Muscle of arm (tissue), 14 donors: ENCODE measurements at places on chromosomes 4 and X. TPM values are rescaled to one million over a fixed set of nuclear protein-coding genes. Genes with fewer than 3 reads are reported as not detected.

DNA sequence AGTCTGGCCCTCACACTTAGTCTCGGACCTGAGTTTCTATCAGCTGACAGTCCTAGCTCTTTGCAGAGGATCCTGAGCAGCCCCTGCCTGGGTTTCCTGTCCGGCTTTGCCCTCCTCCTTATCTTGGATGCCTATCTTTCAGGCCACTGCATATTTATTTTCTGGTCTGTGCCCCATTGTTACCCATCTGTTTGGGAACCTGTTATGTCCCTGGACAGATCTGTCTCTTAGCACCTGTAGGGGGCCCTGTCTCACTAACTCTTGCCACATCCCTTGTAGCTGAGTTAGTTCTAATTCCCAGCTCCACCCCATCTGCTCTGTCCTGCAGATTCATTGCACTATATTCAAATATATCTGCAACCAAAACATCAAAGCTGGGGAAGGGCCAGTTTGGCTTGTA, 514.9 kb upstream of the LCORL start:
- no peak for DNase-seq

DNA sequence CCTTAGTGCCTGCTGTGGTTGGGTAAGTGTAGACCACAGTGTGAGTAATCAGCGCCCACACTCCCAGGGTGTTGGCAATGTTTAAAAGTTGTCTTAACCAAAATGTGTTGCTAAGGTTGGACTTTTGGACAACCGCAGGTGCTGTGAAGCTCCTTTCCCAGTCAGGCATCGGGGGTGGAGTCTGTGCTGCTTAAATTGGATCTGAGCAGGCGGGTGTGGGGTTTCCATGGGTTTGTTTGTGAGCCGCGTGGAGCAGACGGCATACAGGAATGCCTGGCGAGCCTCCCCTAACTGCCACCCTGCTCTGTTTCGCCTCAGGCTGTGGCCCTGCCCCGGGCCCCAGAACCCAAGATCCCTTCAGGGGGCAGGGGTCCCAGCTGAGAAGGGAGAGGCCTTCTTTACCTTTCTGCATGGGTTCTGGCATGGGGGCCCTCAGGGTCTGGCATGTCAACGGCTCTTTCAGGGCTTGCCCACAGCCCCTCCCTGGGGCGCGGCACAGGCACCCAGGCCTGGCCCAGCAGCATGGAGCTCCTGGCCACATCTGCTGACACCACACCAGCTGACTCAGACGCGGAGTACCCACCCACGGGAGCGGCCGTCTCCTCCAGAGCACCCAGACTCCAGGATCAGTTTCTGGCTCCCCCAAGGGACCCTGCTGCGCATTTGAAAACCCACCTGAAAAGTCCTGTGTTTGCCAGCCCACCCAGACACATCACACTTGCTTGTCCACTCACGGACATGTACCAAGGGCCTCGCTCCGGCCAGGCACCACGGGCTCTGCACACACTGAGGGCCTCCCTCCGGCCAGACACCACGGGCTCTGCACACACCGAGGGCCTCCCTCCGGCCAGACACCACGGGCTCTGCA, 5.1 kb upstream of the SPON2 start:
- no peak for DNase-seq

DNA sequence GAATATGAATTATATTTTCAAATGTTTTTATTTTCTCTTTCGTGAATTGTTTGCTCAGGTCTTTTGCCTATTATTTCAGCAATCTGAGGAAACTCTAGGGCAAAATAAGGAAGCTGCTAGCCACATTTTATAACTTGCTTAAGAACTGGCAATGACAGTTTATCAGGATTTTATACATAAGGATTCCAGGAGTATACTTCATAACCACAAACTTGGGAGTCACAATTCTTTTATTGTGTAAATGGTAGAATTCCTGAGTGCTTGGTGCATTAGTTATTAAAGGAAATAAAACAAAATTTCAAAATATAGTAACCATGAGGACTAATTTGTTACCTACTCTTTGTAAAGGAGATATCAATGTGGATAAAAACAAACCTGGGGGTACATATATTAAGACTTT, 54.4 kb downstream of the PALLD start:
- DNase-seq = no peak

- DNase-seq = peak; percentile 21
These were observed 7.1 kb downstream of the TASL start for GRCh38 chrX:30570505-30570904.

DNA sequence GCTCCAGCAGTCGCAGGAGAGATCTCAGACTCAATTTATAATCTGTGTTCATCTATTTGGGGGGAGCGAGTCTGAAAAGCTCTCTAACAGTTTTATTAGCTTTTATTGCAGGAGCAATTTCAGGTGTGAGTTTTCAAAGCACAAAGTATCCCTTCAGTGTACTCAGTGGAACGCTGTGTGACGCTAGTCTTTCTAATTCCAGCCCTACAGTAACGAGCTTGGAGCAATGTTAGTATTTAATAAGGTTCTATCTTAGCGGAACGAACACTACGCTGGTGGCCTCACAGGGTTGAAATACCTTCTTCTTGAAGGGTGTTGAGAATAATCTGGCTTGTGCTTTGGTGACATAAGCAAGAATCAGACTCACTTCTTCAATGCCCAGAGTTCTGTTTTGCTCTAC, 8.4 kb downstream of the HS3ST1 start:
- DNase-seq = no peak

DNA sequence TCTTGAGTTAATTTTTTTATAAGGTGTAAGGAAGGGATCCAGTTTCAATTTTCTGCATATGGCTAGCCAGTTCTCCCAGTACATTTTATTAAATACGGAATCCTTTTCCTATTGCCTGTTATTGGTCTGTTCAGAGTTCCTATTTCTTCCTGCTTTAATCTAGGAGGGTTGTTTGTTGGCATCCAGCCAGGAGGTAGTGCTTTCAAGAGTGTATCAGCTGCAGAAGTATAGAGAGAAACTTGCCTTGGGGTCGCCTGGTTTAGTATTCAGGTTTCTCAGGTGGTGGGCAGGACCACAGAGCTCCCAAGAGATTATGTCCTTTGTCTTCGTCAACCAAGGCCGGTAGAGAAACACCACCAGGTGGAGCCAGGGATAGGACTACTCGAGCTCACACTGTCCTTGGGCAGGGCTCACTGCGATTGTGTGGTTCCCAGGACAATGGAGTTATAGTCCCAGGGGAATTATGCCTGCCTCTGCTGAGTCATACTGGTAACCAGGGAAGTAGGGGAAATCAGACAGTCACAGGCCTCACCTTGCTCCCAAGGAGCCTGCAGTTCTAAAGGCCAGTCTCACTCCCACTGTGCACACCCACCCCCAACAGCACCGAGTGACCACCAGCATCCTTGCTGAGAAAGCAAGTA, 168.1 kb downstream of the VSIG4 start:
- no peak for DNase-seq

DNA sequence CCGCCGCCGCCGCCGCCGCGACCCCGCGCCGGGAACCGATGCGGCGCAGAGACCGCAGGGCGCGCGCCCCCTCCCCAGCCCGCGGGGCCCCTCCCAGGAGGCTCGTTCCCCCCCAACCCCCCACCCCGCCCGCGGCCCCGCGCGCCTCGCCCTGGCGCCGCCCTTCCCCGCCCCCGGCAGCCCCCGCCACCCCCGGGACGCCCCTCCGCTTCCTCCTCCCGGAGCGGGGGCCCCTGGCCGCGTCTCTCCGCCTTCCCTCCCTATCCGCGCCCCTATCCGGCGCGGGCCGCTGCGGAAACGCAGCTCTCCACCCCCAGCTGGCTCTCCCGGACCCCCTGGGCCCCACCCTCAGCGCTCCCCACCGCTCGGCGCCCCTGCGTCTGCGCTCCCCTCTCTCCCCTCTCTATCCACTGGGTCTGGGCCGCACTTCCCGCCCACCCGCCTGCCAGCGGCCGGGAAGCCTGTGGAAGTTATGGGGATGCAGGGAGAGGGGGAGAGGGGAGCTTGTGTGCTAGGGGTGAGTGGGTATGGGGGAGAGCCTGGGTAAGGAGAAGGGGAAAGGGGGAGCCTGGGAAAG, at the start of gene TMEM271:
TSS of gene TMEM271 (minus strand) at position 51 of the 577 bp plus-strand sequence. CDS start 233 bp downstream, outside the sequence.
- DNase-seq = no peak

DNA sequence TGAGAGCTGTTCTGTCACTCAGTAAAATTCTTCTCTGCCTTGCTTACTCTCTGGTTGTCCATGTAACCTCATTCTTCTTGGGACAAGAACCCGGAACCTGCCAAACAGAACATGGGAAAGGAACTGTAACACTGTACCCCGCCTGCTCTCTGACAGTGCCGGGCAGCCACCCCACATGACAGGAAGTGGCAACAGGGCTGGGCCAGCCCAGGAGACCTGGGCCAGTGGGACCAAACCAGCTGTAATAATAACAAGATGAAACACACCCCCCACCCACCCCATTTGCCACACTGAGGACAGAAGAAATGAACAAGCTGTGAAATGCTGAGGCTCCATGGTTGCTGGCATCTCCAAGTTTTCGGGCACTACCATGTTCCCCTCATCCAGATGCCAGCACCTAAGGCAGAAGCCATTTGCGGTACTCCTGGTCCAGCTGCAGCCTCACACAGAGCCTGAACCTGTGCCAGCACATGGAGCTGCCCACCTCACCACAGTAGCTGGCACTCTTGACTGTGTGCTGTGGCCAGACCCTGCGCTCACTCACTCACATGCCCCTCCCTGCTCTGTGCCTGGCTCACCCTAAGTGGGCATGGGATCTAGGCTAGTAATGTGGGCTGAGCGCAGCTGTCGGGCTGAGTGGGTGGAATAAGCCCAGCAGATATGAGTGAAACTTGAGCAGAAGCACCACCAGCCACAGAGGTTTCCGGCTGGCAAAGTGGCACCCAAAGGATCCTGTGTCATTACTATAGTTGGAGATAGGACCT, 126.2 kb upstream of the UGT8 start:
- no peak for DNase-seq

DNA sequence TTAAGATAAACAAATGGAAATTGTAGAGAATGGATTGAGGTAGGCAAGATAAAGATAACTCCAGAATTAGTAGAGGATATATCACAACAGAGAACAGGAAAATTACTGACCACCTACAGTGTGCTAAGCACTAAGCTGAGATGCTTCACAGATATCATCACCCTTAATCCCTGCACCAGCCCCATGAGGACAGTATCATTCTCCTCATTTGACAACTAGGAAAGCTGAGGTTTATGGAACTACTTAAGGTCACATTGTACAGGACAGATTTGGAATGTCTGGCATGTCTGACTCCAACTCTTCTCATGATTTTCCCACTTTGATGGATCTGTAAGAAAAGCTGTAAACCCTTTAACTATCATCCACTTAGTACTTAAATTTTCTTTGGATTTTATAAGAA, 95.5 kb downstream of the CASK start:
- no peak for DNase-seq

DNA sequence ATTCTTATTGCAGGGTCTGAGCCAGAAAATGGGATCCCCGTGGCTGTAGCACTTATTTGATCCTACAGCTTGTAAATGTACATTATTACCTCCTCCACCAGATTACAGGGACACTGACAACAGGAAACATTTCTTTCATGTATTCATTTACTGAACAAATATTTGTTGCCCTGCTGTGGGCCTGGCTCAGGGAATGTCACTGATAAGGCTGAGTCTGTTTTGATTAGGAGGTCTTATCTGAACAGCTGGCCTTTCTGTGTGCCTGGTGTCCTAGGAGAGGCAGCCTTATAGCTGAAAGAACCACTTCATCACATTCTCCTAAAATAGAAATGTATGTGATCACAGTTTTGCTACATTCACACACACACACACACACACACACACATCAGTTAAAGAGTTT, 45.5 kb upstream of the PROM1 start:
- no peak for DNase-seq

DNA sequence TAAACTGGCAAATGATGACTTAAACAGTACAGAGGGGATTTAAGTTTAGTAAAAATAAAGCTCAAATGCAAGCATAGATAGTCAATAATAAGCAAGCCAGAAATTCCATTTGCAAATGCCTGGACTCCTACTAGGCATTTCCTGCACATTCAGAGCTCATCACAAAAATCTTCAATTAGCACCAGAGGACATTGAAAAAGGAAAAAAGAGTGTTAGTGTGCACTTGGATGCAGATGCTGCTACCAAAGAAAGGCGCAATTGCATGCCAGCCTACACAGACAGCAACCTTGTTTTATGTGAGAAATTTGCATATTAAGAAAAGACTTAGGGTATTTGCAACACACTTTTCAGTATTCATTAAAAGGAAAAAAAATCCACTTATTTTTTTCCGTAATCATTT, 282.1 kb downstream of the GRIA2 start:
- no peak for DNase-seq

- DNase-seq = no peak
These were observed 72.9 kb downstream of the LRP2BP start for GRCh38 chr4:185322803-185323202.

- no peak for DNase-seq
These were observed 233.9 kb downstream of the RPA4 start for GRCh38 chrX:97117572-97117971.

GRCh38 chr4:6731318-6731675, 15.3 kb downstream of the BLOC1S4 start:
- no peak for DNase-seq

- DNase-seq = no peak
These were observed 6.2 kb upstream of the CXCL3 start for GRCh38 chr4:74044677-74045076.

GRCh38 chr4:142781114-142781513, 65.0 kb downstream of the INPP4B start:
- no peak for DNase-seq

DNA sequence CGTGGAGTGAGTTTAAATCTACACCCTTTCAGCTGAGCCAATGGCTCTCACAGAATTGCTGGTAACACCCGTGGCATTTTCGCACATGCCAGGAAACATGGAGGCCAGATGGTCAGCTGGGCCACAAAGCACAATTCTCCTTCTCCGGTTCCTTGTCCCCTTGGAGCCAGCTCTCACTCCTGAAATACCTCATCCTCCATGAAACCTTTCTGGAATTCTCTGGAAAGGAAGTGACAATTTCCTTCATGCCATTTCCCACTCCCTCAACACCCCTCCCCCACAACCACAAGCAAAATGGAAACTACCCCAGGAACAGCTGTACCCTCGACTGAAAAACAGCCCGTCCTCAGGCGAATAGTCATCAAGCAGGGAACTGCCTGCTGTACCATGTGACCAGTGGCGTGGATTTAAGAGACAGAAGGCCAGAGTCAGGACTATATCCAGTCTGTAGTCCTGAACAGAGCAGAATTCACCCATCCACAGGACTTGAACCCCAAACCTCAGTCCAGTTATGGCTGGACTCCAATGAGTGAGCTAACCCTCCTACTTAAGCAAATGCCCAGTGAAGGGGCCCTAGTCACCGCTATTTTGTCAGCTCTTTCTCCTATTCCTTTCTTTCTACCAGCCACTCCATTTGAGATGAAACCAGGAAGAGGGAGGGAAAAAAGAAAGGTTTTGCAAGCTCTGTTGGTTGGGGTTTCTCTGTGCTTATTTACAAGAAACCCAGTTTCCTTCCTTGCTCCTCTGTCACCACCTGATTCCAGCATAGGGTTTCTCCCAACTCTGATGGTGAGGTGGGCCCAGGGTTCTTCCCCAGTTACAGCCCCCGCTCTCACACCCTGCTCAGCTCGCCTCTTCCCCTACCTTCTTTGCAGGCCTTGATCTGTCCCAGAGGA, 24.5 kb downstream of the ELF4 start:
- DNase-seq = no peak

Gene FOXR2
- not detected for polyA plus RNA-seq

Gene HCCS
- 27.1 TPM for polyA plus RNA-seq

Gene PCDH18
- polyA plus RNA-seq = 53.2 TPM

Gene YY2
- 1.00 TPM for polyA plus RNA-seq

Gene HOPX
- polyA plus RNA-seq = 33.6 TPM

Gene SHOX
- polyA plus RNA-seq = not detected

Gene TRIM75
- not detected for polyA plus RNA-seq

Gene ERCC6L
- polyA plus RNA-seq = 3.4 TPM

Gene KLHL13
- 78.3 TPM for polyA plus RNA-seq

Gene GPR50
- polyA plus RNA-seq = not detected
